ENCODE measurements at places on chromosomes 5 and 9.

DNA sequence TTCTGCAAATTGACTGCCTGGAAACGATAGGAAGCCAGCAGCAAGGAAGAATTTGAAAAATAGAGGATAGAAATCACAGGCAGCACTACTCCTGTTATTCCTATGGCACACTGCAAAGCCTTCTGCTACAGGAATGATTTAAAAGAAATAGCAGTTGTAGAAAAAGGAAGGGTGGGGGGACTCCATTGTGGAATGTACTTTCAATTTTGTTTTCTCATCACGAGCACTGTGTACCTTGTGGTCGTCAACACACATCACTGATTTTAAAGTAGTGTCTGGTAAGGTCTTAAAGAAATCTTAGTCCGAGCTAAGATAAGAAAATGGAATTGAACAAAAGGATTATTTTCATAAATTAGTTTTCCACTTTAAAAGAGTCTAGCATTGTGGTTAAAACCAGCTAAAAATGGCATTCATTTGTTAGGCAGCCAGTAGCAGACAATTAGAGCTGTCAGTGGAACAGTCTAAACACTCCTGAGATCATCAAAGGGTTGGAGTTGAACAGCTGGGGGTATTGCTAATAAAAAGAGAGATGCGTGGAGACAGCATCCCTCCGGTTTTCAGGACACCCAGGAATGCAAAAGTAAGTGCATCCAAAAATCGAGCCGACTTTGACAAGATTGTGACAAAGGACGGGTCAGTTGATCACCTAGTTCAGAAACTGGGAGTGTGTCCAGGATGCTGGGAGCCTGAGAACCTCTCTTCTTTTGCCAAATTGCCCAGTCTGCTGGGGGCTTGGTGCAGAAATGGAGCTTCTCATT is 97.8 kb upstream of the WWC1 start:
- DNase-seq, result no peak

- no peak for DNase-seq
Observed at GRCh38 chr9:85658716-85659115, 83.0 kb downstream of the AGTPBP1 start.

GRCh38 chr9:36192196-36192595 is 1.5 kb downstream of the CLTA start:
- no peak for DNase-seq

DNA sequence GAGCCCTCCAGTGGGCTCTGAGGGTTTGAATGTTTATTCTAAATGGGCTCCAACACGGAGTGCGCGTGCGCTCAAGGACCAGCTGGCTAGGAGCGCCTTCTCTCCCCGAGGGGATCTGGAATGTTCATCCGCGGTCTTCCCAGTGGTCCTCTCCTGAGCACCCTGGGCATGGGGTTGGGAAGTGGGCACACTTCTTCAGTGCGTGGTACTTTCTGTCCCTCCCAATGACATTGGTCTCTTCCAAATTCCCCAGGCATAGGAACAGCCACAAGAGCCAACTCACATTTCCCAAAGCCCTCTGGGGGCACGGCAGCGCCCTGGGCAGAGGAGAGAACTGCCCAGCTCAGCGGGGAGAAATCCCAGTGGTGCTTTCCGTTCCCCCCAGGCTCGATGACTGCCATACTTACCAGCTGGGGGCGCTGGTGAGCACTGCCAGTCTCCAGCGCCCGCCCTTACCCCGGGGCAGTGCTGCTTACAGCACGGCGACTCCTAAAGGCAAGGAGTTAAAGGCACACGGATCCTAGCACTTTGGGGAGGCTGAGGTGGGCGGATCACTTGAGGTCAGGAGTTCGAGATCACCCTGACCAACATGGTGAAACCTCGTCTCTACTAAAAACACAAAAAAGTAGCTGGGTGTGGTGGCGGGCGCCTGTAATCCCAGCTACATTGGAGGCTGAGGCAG is 29.9 kb upstream of the OBP2B start:
- no peak for DNase-seq

DNA sequence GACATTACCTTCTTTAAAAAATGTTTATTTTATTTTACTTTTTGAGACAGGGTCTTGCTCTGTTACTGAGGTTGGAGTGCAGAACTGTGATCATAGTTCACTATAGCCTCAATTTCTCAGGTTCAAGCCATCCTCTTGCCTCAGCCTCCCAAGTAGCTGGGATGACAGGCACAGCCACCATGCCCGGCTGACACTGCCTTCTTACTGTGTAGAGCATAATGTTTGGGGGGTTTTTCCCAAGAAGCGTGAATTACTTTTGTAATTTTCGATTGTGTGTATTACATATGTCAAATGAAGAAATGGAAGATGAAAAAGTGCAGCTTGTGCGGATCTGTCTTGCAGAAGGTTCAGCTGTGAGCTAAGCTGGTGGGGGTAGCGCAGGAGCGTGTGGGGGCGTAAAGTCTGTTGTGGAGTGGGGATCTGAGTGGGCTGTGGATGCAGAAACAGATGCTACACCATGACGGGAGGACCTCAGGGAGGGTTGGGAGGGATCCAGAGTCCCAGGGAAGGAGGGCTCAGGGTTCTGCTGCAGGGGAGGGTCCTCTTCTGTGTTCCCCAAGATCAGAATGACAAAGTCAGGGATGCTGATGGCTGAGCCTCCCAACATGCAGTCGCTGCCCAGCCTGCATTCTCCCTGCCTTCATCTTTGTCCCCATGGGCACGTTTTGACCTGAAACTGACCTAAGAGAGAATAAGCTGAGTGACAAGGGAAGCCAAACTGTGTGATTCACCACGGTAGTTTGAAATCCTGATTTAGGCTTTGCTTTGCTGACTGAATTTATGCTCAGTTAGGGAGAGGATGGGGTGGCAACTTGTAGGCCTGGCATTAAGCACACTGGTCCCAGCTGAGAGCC is 6.8 kb upstream of the ANKRD33B start:
- DNase-seq, result no peak

DNA sequence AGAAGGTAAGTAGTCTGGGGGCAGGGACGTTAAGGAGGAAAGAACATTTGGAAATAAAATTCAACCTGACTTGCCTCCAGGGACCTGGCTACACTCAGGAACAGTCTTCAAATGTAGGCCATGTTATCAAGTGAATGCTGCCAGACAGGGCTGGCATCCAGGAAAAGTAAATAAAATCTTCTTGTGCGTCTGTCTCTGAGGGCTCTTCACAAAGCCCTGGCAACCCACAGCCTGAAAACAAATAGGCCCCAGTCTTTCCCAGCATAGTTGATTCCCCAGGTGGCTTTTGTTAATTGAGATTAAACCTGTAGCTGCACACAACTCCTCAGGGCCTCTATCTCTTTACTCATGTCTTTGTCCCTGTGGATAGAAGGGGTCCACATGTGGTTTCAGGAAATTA is 55.4 kb downstream of the STK32A start:
- peak; percentile 59 for DNase-seq

DNA sequence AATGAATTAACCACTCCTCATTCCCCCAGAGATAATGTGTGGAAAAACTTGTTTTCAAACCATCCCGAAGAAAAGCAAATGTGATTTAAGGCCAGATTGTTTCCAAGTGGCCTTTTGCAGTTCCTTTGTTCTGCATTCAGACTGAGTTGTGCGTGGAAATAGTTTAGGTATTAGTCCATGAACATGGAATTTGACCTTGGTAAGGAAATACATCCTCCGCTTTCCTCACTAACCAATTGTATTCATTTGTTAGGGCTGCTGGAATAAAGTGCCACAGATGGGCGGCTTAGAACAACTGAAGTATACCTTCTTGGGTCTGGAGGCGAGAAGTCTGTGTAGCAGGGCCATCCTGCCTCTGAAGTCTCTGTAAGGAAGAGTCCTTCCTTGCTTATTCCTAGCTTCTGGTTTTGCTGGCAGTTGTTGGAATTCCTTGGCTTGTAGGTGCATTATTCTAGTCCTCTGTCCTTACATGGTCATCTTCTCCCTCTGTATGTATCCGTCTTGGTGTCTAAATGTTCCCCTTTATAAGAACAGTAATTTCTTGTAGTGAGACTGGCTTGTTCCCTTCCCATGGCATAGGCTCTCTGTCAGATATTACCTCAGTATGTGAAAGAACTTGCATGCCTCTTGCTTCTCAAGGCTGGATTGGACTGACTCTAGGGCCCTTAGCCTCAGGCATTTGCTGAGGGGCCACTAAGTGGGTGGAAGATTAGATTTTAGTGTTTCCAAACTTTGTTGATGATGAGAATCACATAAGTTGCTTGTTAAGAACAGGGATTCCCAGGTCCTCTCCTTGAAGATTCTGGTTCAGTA is 53.9 kb downstream of the RAI14 start:
- no peak for DNase-seq

- no peak for DNase-seq
Observed at GRCh38 chr5:19690978-19691377, 297.0 kb downstream of the CDH18 start.

GRCh38 chr5:113178073-113178779 is 201.6 kb downstream of the DCP2 start:
- DNase-seq, result no peak

DNA sequence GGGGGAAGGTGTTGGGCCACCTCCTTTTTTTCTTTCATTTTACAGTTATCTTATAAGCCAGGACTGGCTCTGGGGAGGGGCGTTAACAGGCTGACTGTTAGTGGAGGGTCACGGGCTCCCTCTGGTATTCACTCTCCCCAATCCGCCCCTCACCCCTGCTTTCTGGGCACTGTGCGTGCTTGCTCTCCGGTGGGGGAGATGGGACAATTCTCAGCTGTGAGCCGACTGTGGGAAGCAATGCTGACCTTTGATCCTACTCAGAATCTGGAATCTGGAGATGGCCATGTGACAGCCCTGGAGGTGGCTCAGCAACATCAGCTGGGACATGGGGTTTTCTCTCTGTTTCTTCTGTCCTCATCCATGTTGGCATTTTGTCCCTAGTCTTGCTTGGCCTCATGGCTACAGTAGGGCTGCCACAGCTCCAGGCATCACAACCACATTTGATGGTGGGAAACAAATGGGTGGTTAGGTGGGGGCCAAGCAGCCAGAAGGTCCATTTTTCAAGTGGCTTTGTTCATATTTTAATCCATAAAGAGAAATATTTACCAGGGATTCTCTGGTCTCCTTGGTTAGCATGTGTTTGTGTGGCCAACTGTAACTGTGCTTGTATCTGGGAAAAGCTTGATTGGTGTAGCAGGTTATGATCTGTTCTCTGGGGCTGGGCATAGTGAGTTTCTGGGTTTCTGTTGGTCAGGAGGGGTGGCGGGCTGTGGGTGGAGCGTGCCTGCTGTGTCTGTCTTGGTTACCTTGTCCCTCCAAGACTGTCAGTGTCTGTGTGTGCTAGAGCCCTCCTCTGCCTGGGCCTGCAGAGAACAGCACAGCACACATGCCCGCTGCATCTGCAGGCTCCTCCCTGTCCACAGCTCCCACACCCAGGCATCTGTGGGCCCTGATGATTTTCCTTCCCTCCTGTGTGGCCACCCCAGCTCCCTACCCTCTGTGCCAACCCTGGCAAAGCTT is 12.4 kb downstream of the WNK2 start:
- DNase-seq, result no peak

DNA sequence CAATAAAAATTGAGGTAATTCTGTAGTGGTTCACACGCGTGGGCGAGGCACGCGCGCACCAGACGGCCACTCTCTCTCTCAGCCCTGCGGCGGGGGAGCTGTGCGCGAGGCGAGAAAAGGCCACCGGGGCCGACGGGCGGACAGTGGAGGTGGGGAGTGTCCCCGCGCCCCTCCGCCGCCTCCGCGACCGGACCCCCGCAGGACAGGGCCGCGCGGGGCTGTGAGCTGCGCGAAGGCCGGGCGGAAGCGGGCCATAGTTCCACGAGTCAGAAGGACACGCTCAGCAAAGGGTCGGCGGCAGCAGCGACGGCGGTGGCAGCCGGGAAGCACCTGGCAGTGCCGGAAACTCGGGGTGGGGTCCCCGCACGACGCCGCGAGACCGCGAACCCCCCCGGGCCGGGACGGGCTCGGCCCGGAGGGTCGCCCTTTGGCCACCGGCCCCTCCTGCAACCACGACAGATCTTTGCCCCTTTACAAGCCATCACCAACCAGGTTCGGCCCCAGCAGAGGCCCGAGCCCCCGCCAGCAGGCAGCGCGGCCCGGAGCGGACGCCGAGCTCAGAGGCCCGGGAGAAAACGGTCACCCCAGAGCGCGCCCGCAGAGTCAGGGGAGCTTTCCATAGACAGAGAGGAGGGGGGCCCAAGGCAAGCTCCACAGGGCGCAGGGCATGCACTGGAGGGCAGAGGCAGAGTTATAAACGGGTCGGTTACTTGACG is 60.9 kb downstream of the ZNF354C start:
- DNase-seq, result no peak

- no peak for DNase-seq
Observed at GRCh38 chr9:107504585-107505455, 15.3 kb upstream of the KLF4 start.

DNA sequence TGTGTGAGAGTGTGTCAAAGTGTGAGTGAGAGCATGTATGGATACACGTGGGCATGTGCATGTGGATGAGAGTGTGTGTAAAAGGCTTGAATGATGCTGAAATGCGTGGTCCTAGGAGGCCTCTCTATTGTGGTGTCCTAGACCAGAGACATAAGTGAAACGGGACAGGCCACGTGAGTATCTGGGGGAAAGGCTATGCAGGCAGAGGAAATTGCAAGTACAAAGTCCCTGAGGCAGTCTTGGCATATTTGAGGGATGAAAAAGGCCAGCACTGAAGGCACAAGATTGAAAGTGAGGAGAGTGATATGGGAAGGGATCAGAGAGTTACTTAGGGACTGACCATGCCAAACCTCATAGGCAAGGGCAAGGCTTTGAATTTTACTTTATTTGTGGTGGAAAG is 67.2 kb upstream of the CCDC152 start:
- no peak for DNase-seq

DNA sequence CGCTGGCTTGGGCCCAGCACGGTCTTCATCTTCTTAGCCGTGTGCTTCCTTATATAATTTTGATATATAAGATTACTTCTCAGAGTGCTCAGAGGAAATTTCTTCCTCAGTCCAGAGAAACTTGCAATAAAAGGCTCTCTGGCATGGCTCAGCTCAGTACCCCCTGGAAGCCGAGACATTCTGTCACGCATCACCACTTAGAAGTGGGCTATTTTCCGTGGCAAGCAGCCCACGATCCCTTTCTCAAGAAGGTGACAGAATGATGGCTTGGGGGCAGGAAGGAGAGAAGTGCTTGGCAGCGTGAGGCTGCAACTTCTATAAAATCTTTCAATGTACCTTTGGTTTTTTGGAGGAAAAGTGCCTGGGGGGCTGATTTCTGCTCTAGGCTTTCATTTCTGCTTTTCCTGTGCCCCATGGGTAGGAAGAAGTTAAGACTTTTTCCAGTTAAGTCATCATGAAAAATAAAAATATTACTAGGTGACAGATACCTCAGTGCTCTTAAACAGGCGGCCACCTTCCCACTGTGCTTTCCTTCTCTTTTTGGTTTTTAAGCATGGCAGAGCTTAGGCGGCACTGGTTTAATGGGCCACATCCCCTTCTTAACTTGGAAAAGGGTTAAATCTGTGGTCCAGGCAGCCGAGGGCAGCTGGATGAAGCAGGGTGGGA is 104.6 kb downstream of the MVB12B start:
- no peak for DNase-seq

DNA sequence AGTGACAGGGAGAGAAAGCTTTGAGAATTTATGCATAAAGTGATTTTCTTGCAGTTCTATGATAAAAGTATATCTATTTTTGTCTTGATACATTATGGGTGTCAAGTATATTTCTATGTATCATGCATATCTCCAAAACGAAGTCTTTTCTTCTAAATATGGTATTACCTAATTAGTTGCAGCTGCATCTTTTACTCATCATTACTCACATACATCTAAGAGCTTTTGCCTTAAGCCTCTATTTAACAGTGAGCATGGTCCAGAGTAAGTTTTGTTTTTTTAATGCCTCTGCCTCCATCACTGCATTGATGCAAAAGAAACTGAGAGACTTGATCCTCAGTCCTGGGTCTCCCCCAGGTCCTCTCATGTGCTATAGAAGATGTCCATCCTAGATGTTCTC is 40.0 kb upstream of the SMC5 start:
- DNase-seq, result no peak
